ENCODE measurements at places on chromosomes 7 and 10.

DNA sequence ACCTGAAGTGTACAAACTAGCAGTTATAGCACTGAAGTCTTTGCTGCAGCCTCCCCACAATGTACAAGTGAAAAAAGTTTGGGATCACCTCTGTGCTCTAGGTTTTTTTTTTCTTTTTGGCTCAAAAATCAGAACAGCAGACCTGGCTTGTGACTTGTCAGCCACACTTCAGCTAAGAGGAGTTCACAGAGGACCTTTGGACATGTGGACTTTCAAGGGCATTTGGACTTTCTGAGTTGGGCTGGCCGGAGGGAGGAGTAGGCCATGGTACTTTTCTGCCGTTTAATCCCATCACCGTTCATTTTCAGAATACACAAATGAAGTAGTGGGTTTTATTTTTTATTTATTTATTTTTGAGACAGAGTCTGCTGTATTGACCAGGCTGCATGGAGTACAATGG, 21.9 kb upstream of the ACSL5 start:
- DNase-seq, result no peak

- no peak for DNase-seq
Observed at GRCh38 chr7:22173685-22174573, 183.0 kb downstream of the RAPGEF5 start.

- no peak for DNase-seq
Observed at GRCh38 chr7:2810682-2811415, 33.3 kb downstream of the GNA12 start.

- DNase-seq, result no peak
Observed at GRCh38 chr7:73809467-73809951, 21.3 kb upstream of the CLDN4 start.

GRCh38 chr7:12557282-12557681, 13.2 kb upstream of the SCIN start:
- no peak for DNase-seq

Data from stimulated activated CD8-positive, alpha-beta memory T cell treated with anti-CD3 and anti-CD28 coated beads, Interleukin-15, amount 100 ng/mL, for 1 hour (primary cell).